ENCODE measurements at places on chromosomes 5 and 9.

GRCh38 chr9:28650327-28650726 lies 1077.0 kb upstream of the C9orf72 start:
- DNase-seq: no peak

DNA sequence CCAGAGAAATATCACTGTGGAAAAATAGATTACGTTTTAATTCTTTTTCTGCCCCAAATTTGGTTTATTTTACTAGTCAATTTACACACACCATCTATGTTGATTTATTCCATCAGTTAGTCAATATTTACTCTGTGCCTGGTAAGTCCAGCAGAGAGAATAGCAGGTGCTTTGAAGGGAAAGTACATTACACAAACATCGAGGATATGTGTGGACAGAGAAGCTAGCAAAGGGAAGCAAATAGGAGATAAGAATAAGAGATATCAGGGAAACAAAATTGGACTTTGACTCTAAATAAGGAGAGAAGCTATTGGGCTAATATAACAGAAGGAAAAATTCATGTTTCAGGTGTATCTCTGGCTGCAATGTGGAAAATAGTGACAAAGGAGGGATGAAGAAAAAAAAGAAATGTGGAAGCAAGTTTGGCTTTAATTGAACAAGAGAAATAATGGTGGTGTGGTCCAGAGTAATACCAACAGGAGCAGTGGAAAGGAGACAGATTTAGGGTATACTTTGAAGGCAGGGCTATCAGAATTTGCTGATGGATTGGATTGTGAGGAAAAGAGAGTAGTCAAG lies 587.7 kb upstream of the CDH6 start:
- DNase-seq: peak; percentile 64

DNA sequence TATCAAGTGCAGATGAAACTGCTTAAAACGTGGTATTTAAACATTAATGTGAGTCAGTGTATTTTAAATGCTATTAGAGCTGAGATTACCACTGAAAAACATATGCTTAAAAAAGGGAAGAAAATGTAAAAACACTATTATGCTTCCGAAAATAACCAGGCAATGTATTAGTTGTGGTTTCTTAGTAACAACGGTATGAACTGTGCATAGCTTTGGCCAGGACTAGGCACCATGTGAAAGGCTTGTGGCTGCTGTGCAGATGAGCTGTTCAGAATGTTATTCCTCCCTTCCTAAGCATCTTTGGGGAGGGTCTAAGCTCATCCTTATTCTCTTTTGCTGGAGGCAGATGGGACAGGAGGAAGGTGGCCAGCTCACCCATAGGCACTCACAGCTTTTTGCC lies 84.9 kb downstream of the NTRK2 start:
- no peak for DNase-seq

DNA sequence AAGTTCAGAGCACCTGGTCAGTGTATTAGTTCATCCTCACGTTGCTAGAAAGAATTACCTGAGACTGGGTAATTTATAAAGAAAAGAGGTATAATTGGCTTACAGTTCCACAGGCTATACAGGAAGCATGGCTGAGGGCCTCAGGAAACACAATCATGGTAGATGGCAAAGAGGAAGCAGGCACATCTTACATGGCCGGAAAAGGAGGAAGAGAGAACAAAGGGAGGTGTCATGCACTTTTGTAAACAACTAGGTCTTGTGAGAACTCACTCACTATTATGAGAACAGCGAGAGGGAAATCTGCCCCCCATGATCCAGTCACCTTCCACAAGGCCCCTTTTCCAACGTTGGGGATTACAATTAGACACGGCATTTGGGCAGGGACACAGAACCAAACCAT lies 28.8 kb upstream of the CAVIN4 start:
- no peak for DNase-seq

DNA sequence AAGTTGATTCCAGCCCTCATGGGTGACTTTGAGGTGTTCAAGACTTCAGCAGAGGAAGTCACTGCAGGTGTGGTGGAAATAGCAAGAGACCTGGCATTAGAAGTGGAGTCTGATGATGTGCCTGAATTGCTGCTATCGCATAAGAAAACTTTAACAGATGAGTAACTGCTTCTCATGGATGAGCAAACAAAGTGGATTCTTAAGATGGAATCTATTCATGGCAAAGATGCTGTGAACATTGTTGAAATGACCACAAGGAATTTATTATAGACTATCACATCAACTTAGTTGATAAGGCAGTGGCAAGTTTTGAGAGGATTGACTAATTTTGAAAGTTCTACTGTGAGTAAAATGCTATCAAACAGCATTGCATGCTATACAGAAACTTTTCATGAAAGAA lies 17.1 kb upstream of the POU4F3 start:
- DNase-seq: no peak

- no peak for DNase-seq
These were observed 265.8 kb upstream of the IRX4 start for GRCh38 chr5:2148312-2149194.

- peak; percentile 68 for DNase-seq
These were observed 38.7 kb downstream of the NLN start for GRCh38 chr5:65760504-65761275.

DNA sequence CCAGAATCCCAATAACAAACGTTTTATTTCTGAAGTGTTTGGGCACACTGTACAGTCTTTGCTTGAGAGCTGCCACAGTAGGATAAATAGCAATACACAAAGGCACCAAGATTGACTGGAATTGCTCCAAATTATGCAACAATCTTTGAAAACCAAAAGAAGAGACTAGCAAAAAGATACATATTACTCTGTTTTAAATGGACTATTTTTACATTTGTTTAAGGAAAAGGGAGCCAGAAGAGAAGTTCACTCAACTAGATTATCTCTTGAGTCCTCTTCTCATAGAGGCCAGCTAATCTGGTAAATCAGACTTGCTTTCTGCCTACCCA lies 385.0 kb upstream of the SLC30A5 start:
- no peak for DNase-seq

GRCh38 chr5:179269781-179270543 lies 75.3 kb downstream of the ADAMTS2 start:
- DNase-seq: no peak

DNA sequence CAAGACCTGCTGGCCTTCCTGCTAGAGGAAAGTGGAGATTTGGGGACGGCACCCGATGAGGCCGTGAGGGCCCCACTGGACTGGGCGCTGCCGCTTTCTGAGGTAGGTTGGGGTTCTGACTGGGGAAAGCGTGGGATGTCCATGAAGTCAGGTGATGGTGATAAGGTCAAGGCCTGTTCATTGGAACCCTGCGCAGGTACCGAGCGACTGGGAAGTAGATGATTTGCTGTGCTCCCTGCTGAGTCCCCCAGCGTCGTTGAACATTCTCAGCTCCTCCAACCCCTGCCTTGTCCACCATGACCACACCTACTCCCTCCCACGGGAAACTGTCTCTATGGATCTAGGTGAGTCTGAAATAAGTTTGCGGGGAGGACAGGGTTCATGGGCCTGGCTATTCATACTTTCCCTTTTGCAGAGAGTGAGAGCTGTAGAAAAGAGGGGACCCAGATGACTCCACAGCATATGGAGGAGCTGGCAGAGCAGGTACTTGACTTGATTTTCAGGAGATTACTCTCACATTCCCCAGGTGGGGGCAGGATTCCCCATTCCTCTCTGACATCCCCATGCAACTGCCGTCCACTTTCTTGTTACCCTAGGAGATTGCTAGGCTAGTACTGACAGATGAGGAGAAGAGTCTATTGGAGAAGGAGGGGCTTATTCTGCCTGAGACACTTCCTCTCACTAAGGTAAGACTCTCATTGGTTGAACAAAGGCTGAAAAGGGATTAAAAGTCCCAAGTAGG lies 505 bp downstream of the CREB3 start:
- DNase-seq: no peak

- no peak for DNase-seq
These were observed 109.1 kb downstream of the ROR2 start for GRCh38 chr9:91840882-91841281.

DNA sequence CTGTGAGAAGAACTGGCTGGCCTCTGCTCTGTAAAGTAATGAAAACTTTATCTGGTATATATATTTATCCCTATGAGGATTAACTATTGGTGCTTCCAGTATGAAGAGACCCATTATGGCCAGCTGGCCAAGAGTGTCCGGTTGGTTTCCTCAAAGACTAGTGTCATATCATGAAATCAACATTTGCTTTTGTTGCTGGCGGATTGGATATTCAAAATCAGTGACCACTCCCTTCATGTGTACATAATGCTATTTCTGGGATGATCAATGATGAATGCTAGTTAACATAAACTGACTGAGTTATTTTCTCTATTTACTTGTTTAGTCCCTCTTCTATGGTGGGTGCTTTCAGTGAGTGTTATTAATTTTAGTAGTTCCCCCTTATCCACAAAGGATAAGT lies 60.8 kb upstream of the NUDT12 start:
- DNase-seq: no peak

DNA sequence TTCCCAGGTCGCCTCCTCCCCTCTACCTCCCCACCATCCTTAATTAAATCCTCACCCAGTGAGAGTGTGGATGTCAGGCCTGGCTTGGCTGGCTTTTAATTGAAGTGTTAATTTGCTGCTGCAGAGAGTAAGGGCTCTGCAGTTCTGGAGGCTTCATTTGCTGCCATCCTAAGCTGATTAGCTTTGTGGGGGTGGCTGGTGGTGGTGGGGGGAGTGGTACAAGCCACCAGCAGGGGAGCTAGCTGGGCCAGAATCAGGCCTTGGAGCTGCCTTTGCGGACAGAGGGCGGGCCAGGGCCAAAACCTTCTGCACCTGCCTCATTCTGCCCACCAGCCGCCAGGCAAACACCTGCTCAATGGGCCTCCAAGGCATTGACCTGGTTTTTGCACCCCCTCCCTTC lies 26.8 kb upstream of the TIFAB start:
- no peak for DNase-seq

GRCh38 chr9:5269249-5269715 lies 35.2 kb downstream of the RLN2 start:
- no peak for DNase-seq

- no peak for DNase-seq
These were observed 194.1 kb downstream of the GNA14 start for GRCh38 chr9:77453825-77454647.

GRCh38 chr9:21030389-21031035 lies 928 bp downstream of the HACD4 start:
- no peak for DNase-seq

- no peak for DNase-seq
These were observed 77.1 kb upstream of the FST start for GRCh38 chr5:53403291-53403690.

DNA sequence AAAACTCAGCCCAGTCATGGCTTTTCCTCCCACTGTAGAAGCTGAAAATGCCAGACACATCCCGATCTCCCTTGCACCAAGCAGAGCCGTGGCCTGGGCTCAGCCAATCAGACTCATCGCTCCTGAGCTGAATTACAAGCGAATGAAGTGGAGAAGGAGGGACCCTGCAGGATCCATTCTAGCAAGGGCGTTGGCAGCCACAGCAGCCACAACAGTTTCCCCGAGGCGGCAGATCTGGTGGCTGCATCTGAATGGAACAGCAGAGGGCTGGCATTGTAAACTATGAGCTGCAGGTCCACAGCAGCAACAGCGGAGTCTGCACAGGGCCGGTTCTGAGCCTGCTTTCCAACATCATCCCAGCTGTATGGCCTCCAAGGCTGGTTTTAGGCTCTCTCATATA lies 23.8 kb downstream of the ALG2 start:
- DNase-seq: no peak

- DNase-seq: no peak
These were observed 236.9 kb downstream of the GOLPH3 start for GRCh38 chr5:31937226-31937625.

GRCh38 chr9:132943651-132944293 lies 644 bp downstream of the TSC1 start:
- DNase-seq: no peak

DNA sequence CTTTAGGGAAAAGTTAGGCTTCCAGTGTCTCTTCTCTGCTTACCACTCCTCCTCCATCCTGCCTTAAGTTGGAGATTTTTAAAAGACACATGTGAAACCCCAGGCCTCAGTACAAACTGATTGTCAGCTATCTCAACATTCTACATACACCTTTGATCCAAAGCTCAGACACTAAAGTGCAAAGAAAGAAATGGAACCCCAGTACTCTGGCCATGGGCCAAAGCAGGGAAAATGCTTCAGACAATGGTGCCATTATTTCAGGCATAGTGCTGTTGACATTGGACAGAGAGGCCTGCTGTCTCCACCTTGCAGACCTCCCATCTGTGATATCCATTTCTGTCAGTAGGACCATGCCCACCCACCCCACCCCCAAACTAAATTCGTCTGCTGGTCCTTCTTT lies 49.1 kb downstream of the G3BP1 start:
- DNase-seq: peak; percentile 31

- DNase-seq: no peak
These were observed 167.7 kb upstream of the RASA1 start for GRCh38 chr5:87099968-87100367.

DNA sequence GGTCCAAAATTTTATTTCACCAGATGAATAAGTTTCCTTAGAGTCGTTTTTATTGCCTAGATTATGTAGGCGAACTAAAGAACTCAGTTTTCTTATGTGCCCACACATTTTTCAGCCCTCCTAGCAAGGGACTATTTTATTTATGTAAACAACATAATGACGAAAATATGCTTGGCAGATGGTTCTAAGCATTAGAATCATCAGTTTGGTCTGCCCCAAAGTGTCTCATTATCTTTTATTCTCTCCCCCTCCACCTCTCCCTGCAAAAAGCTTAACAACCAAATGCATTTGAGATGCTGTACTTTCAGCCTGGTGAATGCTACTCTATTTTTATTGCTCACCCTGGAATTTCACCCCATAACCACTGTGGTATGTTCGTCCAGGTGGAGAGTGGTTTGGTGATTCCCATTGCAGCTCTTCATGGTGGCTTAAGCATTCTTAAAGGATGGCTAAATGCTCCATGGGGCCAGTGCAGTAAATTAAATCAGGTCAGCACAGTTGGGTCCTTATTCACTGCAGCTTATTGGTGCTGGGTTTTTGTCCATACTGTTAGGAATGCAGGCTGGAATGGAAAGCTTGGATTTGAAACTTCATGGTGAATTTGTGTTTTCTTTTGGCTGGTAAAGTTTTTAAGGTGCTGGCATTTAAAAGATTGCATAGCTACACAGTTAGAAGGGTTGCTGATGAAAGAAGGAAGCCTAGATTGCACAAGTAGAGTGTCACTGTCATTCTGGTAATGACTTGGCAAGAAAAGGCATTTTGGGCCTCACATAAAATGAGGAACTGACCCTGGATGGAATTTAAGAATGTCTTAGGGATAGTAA lies 39.2 kb downstream of the TLE4 start:
- DNase-seq: no peak

DNA sequence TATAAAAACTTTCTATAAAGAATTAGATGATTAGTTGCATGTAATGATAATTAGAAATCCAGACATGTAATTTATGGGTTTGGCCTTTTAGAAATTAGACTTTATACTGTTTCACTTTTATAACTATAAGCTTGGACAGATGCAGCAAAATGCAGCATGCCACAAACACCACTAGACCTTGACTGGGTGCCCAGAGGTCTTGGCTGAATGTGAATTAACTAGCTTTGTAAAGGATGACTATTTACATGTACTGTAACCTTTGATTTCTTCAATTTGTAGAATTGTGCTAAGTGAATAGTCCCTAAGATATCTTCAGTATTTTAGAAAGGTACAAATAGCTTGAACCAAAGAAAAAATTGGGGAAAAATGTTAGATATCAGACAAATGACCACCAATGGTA lies 2168.1 kb downstream of the MAT2B start:
- no peak for DNase-seq

GRCh38 chr5:54570916-54571315 lies 53.4 kb downstream of the SNX18 start:
- no peak for DNase-seq
